ENCODE measurements at places on chromosomes 1 and 21.
A peak's percentile ranks its signal among the peaks of the same experiment; 100 is the strongest.

- no peak for DNase-seq
Measured at GRCh38 chr1:15139654-15140350, 13.7 kb upstream of the TMEM51 start.

- no peak for DNase-seq
Measured at GRCh38 chr1:3470650-3471355, 16.3 kb downstream of the ARHGEF16 start.

GRCh38 chr1:208393826-208394225 lies 149.6 kb upstream of the PLXNA2 start:
- DNase-seq = no peak

- no peak for DNase-seq
Measured at GRCh38 chr21:46109313-46110221, 11.7 kb downstream of the COL6A2 start.

DNA sequence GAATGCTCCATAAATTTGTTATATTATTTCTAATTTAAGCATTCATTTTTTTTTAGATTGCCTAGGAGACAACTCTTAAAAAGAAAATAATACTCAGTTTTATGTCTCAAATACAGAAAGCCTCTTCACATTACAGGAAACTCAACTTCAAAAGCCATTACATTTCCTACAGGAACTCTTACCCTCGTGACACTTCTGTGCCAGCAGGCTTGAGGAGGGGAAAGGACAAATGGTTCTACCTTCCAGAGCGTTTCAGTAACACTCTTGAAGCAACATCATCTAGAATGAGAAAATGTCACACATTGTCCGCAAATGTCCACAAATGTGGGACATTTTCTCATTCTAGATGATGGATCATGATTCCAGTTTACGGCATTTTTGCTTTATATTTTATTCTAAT lies 51.7 kb downstream of the PTPN14 start:
- no peak for DNase-seq

GRCh38 chr1:201299968-201300367 lies 16.7 kb downstream of the PKP1 start:
- no peak for DNase-seq

DNA sequence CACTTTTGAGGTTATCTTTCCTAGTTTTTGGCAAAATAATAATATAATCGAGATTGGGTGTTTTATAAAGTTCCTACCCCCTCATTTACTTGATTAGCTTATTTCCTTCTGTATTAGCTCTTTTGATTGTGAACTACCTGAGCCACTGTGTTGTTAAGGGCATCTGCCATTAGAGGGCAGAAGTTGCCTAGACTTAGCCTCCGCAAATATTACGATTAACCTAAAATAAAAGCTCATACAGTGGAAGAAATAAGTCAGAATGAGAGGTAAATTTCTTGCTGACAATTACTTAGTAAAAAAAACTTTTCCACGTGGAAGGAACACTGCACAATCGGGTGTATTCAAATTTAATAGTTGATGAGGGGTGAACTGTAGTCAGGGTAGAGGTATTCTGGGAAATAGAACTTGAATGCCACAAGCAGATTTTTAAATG lies 2.3 kb downstream of the H3-3A start:
- peak; percentile 46 for DNase-seq

Measured in activated naive CD4-positive, alpha-beta T cell treated with Interleukin-2 at 50 U/mL for 16 hours (primary cell).